ENCODE measurements at places on chromosomes 7 and 10. TPM values are rescaled to one million over a fixed set of nuclear protein-coding genes. Genes with fewer than 3 reads are reported as not detected.
A peak's percentile ranks its signal among the peaks of the same experiment; 100 is the strongest.

DNA sequence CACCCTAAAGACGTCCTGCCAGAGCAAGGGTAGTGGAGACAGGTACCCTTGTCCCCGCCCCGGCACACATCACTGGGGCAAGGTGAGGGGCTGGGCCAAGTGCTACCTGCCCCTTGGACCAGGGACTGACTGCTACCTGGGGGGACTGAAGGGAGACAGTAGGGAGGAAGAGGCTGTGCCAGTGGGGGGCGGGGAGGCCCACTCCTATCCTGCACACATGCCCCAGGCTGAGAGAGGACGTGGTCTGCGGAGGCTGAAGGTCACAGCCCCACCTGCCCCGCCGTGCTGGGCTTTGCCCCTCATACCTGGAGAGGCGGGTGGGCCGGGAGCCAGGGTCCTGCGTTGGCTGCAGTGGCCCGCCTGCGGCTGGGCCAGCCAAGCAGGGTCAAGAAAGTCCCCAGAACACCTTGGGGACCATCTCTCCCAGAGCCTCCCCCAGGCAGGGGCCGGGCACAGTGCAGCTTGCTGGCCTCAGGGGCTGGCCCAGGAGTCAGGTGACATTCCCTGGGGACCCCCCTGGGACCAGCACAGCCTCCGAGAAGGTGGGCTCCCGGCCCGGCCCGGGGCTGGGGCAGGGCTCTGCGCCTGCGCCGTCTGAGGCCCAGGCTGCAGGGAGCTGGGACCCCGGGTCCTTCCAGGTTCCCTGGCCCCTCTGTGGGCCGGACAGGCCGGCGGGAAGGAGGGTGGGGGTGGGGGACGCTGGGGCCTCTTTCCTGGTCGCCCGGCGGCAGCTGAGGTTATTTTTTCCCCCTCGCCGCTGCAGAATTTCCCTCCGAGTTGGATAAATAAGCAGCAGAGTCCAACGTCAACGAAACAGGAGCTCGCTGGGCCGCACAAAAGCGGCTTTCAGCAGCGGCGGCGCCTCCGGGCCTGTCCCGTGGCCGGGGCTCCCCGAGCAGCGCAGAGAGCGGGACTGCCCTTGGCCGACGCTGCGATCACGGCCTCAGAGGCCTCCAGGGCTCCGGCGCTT is 9.8 kb upstream of the FZD9 start:
- peak; percentile 79 for DNase-seq

- no peak for DNase-seq
Observed at GRCh38 chr10:51656503-51656902, 42.9 kb downstream of the CSTF2T start.

- no peak for DNase-seq
Observed at GRCh38 chr7:92297736-92298135, 52.0 kb downstream of the ANKIB1 start.

DNA sequence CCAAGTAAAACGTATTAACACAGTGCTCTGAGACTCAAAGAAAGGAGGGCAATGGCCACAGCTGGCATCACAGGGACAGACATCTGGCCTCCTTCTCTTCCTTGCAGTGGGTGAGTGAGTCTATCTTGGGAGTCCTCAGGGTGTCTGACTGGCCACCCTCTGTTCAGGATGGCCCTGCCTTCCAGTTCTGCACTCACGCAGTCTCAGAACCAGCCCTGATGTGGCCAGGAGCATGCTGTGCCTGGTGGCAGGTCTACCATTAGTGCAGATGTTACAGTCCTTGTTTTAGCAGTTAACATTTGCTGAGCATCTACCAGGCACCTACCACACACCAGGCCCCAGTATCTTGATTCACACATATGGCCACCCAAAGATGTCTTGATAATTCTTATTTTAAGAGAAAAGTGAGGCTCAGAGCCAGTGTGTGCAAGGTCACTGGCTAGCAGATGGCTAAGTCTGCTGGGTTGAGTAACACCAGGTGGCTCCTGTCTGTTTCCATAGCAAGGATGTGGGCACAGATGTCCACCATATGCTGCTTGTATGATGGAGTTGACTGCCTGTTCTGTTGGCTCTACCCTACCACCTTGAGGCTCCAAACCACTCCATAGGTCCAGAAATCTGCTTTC is 23.2 kb upstream of the ARHGAP22 start:
- no peak for DNase-seq

DNA sequence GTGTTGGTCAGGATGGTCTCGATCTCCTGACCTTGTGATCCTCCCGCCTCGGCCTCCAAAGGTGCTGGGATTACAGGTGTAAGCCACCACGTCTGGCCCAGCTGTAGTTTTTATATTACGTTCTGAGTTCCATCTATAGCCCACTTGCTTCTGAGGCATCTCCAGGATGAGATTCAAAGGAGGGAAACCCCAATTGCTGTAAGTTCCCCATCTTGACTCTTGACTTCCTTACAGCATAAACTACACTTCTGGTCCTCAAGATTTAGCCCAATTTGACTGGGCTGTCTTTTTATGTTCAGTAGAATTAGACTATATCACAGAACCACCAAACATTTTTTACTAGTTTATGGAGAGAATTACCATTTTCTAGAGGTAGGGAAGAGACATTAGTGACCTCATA is 44.3 kb downstream of the CCM2 start:
- no peak for DNase-seq

DNA sequence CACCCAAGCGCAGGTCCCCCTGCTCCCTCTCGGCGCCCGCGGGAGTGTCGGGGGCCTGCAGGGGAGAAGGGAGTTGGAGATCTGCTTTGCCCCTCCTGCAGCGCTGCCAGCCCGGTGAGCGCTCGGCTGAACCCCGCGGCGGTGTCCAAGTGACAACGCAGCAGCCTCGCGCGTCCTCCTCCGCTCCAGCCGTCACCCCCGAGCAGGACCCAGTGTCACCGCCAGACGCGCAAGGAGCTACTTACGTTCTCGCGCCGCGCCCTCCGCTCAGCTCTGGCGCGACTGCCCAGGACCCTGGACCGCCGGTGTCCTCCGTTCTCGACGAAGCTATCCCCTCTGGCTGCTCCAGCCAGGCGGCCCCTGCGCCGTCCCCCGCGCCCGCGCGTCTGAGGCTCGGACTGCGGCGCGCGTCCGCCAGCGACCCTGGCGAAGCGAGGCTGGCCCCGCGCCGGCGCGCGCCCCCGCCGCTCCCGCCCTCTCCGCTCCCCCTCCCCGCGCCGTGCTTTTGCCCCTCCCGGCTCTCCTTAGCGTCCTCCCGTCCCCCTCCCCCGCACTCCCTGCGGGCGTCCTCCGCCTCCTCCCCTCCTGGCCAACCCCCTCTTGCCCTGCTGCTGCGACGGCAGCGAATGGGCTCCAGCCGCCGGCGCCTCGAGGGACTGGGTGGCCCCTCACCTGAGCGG is at the start of gene NRCAM:
Gene NRCAM (minus strand): TSS at position 439 of the 680 bp plus-strand sequence. CDS start 216,372 bp downstream, outside the sequence.
- DNase-seq = peak; percentile 93

GRCh38 chr7:38186593-38187314 is 8.7 kb downstream of the STARD3NL start:
- no peak for DNase-seq

DNA sequence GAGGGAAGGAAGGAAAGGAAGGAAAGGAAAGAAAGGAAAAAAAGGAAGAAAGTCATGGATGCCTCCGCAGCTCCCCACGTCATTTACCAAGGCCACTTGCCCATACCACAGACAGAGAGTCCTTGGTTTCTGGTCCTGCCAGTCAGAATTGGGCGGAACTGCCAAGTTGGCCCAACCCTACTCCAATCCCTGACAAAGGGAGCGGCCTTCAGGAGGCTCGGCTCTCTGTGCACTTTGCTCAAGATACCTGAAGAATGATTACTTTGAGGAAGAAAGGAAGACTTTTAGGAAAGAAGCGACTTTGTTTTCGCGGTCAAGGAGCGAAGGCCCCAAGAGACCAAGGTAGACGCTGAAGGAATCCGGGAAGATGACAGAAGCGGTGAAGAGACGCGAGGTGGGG is 49.1 kb upstream of the FXYD4 start:
- DNase-seq = no peak

GRCh38 chr10:113961182-113962031 is 82.3 kb upstream of the ADRB1 start:
- no peak for DNase-seq

DNA sequence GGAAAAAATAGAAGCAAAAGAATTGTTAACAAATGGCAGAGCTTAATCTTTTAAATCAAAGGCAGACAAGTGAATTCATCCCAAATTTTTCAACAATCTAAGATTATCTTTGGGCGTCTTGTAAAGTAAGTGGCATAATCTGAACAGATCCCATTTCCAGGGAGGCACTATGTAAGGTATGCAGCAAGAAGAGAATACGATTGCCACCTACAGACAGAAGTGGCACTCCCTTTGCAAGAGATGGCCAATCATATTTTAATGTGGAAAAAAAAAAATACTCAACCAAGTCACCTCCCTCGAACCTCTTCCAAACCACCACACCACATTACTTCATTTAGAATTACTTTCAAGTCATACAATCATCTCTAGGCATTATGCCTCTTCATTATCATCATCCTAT is 4.0 kb downstream of the GFRA1 start:
- no peak for DNase-seq

- DNase-seq = no peak
Observed at GRCh38 chr10:98528805-98529183, 82.1 kb upstream of the HPS1 start.

GRCh38 chr7:108016841-108017775 is 14.1 kb upstream of the LAMB1 start:
- no peak for DNase-seq

DNA sequence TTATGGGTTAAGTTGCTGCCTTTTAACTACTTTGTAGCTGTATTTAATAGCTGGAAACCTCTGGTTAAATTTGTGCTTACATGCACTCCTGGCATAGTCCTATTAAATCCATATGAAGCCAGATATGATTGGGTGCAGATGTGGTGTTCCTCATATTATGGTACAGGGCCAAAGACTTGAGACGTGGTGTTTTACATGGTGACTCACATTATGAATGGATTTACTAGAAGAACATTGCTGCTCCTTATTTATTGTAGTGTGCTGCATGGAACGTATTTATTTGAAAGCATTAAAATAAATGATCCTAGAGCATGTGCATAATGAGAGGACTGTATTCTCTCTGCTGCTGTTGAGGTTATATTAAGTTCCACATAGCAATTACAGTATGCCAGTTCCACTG is 224.1 kb downstream of the SLC25A13 start:
- DNase-seq = no peak

- no peak for DNase-seq
Observed at GRCh38 chr10:12907656-12908055, 93.9 kb downstream of the CCDC3 start.

- DNase-seq = no peak
Observed at GRCh38 chr7:3781607-3782006, 480.6 kb downstream of the SDK1 start.

DNA sequence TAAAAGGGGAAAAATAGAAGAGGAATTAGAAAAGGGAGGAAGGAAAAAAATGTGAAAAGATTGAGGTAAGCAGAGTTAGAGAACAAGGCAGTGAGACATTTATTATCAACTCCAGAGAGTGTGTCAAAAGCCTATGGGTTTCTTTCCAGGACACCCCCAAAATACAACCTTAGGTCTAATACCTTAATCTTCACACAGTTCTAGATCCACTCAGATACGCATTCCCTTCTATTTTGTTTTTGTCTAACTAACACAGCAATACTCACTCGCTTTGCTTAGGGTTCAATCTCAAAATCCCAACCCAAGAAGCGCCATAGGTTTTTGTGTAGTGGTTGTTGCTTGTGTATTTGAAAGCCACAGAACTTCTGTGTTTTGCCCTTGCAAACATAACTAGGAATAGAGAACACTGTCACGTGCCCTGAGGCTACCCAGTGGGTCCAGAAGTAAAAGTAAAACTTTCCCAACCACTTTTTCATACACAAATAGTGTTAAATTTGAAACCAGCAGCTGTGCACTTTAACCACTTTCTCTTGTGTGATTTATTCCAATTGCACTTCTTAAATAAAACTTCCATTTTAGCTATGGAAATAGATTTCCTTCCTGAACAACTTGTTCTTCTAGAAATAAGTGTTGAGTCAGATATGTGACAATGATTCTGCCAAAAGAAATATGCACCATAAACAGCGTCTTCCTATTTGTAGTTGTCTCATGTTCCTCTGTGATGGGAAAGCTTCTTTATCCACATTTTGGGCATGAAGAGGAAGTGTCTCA is 414.7 kb upstream of the GHITM start:
- no peak for DNase-seq

DNA sequence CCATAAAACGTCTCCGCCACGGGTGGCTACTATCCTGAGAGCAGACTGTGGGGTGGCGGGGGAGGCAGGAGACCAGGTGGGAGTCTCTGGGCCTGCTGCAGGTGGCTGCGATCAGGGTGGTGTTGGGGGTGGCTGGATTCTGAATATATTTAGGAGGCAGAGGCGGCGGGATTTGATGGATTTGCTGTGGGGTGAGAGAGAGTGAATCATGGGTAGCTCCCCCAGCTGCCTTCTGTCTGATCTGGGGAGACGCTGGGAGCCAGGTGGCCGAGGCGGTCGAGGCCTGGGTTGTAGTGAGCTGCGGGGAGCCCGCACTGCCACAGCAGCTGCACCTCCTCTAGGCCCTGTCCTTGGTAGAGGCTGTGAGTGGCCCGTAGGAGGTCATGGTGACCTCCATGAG is 48.2 kb upstream of the PFKFB3 start:
- DNase-seq = no peak

- no peak for DNase-seq
Observed at GRCh38 chr7:144174613-144175012, 8.7 kb upstream of the CTAGE4 start.

DNA sequence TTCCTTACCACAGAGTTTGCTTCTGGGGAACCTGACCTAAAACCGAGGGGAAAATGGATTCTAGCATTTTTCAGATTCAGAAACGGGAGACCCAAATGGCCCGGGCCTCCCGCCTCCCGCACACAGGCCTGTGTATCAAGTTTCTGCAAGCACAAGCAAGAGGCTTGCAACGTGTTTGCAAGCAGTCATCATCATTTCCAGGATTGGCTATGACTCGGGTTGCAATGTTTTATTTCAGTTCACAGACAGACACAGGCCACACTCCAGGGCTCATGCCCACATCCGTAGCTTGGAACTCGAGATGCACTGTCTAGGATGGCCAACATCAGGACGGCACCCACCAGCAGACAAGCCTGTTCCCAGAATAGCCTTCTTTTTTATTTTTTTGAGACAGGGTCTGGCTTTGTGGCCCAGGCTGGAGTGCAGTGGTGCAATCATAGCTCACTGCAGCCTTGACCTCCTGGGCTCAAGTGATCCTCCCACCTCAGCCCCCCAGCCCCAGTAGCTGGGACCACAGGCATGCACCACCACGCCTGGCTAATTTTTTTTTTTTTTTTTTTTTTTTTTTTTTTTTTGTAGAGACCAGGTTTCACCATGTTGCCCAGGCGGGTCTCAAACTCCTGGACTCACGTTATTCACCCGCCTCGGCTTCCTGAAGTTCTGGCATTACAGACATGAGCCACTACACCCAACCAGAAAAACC is 68.1 kb upstream of the FOXK1 start:
- DNase-seq = no peak

DNTT gene
- 0.08 TPM for polyA plus RNA-seq

VTI1A gene
- polyA plus RNA-seq = 25.8 TPM

CLDN15 gene
- 9.2 TPM for polyA plus RNA-seq

ARL5B gene
- polyA plus RNA-seq = 21.0 TPM

GIMAP8 gene
- polyA plus RNA-seq = 3.9 TPM

FBXO24 gene
- polyA plus RNA-seq = 0.95 TPM

CFAP46 gene
- polyA plus RNA-seq = 12.2 TPM

C10orf105 gene
- 8.2 TPM for polyA plus RNA-seq

CCDC7 gene
- polyA plus RNA-seq = 3.5 TPM

MYL10 gene
- polyA plus RNA-seq = 0.44 TPM

GIMAP4 gene
- polyA plus RNA-seq = 21.1 TPM
